ENCODE measurements at places on chromosomes 7 and 10.

GRCh38 chr7:13072014-13072413 is 384.6 kb downstream of the ARL4A start:
- no peak for DNase-seq

DNA sequence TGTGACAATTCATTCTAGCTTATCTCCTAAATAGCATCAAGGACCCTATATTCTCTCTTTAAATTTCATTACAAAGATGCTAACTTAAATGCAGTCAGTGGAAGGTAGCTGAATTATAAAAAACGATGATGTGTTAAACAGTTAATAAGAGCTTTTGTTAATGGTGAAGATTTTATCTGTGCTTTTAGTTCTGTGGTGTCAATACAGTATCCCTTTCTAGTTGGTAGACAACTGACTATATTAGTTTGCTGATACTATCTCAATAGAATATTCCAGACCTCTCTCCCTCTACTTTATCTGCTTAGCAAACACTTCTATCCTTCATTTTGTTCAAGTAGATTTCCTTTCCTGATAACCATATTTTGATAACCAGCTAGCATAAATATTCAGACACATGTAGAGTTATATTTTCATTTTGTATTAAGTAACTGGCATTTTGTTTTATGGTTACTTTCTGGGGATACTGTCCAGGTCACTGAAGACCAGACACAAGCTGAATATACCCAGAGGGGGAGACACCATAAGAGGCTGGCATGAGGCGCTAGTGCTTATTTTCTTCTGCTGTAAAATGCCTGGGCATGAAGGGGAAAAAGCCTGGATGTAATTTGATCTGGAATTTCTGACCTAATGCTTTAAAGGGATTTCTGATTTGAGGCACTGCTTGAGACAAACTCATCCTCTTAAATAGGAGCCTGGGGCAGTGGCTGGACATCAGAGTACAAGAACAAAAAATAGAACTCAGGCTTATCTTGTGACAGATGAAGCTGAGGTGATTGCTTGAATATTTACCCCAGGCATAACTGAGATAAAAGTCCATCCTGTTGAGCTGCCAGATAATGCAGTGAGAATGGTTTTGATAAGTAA is 197.5 kb downstream of the MALRD1 start:
- DNase-seq = no peak

GRCh38 chr10:45280113-45280760 is 35.2 kb downstream of the OR13A1 start:
- DNase-seq = no peak

GRCh38 chr10:46292573-46293023 is 5.8 kb downstream of the ANTXRL start:
- DNase-seq = no peak

GRCh38 chr7:43501870-43502269 is 81.0 kb upstream of the STK17A start:
- DNase-seq = no peak

GRCh38 chr10:95451568-95452524 is 109.3 kb downstream of the SORBS1 start:
- no peak for DNase-seq

Measured in HEK293T (cell line).